Iris pigment epithelial cell (primary cell): ENCODE measurements at places on chromosomes 5 and 9.

DNA sequence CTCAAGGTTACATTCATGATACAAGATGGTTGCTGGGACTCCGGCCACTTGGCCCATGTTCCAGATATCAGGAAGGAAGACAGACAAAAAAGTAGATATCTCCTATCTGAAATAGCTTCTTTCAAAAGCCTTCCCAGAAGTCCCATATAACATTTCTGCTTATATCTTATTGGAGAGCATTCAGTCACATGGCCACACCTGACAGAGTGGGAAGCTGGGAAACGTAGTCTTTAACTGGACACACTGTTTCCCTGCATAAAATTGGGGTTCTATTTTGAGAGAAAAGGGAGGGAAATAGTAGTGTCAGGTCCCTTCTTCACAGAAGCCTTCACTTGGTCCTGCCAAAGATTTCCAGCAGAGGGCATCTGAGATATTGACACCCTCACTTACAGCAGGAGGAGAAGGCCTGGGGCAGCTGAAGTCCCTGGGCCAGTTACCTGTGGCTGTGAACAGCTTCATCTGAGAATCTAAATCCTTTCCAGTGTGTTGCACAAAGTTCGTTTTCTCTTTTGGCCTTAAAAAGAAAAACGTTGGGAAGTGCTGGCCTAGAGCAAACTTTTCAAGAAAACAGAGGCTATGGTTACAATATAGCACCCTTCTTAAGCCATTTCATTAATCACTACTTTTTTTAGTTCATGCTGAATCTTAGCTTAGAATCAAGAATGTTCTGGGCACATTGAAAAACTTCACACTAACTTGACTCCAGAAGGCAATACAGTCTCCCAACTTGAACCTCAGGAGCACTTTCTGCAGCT, 33.5 kb downstream of the SPEF2 start:
- peak; percentile 57 for DNase-seq

DNA sequence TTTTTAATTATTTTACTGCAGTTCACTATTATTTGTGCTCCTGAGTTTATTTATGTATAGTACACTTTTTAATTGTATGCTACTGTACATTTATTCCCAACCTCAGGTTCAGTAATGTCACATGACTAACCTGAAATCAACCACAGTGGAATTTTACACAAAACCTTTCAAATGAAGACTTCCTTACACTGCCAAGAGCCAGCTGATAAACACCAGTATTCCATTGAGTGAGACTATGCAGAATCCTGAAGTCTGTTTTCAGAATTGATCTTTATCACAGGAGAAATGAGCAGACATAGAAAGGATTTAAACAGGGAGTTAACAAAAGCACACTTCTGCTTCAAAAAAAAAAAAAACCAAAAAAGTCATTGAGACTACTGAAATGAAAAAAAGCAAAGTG, 219.5 kb downstream of the PRR16 start:
- DNase-seq = peak; percentile 44

- no peak for DNase-seq
These were observed 138.1 kb downstream of the ARRDC3 start for GRCh38 chr5:91245074-91245452.

- DNase-seq = no peak
These were observed 48.0 kb upstream of the C5orf58 start for GRCh38 chr5:170184737-170185136.

GRCh38 chr5:15103130-15103529, 231.6 kb upstream of the ANKH start:
- DNase-seq = no peak

GRCh38 chr5:131622633-131623032, 12.4 kb downstream of the RAPGEF6 start:
- DNase-seq = peak; percentile 45

DNA sequence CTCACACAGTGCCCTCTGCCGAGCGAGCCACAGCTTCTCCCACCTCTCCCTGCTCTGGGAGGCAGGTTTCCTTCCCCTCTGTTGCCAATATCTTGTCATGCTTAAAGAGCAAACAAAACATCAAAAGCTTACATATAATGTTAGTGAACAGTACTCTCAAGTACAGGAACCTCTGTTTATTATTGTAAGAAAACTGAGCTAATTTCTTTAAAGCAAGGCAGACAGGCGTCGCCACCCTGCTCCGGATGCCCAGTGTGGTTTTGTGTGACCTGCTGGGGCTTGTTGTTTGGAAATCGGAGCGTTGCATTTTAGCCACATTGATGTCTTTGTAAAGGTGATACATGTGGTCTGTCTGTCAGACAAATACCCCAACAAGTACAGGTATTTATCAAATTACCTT, 401.4 kb upstream of the IRX1 start:
- no peak for DNase-seq

DNA sequence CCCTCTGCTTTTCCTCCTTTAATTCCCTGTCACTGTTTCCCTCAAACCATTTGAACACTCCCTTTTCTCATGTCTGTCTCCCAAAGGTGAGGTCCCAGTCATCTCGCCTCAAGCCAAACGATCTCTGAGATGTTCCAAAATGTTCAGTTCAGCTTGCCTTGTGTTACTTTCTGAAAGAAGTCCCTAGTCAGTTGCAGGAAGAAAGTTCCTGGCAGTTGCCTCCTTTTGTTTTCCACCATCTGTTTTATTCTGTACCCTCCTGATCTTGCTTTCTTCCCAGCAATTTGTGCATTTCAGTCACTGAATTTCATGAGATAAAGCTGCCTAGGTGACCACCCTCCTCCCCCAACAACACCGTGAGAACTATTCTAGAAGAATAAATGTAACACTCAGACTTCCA, 277.5 kb downstream of the EPB41L4A start:
- no peak for DNase-seq

- no peak for DNase-seq
These were observed 45.3 kb downstream of the CWC27 start for GRCh38 chr5:64814073-64814472.

DNA sequence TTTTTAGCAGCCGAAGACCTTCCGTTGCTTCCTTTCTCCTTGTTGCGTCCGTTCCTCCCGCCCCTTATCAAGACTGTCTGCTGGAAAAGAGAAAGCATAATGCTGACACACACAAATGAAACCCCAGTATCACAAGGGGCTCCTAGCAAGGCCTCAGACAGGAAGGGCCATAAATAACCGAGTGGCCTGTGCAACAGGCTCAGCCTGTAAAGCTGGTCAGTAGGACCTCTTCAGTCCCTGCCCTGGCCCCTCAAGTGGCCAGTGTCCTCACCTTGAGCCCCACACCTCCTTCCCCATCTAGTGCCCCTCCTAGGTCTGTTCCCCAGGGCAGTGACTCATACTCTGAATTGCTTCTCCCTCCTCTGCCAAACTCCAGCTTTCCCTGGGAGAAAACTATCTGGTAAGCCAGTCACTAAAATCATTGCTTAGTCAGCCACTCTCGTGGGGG, 174.6 kb upstream of the IL12B start:
- peak; percentile 81 for DNase-seq

DNA sequence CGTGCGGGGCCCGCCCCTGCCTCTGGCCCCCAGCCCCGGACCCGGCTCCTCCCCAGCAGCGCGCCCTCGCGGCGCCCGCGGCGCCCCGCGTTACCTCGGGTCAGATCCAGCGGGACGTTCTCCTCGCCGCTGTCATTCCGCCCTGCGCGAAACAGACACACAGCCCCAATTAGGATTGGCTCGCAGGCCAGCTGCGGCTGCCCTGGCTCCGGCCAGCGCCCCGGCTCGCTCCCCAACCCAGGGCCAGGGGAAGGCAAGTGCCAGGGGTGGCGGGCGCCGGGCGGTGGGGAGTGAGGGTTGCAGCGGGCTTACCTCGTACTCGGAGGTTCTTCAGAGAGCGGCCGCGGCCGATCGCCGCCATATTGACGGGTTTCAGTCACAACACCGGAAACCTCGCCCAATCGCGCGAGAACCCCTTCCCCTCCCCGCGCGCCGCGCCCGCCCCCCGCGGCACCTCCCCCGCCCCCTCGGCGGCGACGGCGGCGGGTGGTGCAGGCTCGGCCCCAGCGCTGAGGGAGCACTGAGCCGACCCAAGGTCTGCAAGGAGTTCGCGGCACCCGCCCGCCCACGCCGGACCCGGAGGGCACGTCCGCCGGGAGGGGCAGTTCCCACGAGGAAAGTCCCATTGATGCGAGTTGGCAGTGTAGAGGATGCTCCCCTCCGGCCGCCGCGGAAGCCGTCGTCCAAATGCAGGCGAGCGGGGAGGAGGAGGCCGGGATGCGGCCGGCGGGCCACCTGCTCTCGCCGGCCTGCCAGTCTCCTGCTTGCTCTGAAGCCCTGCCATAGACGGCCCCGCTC, at the start of gene RICTOR:
RICTOR (minus strand) TSS at position 383 of the 798 bp plus-strand sequence; CDS start at position 361, 22 bp downstream.
- peak; percentile 85 for DNase-seq

GRCh38 chr5:104937598-104937997, 1375.0 kb upstream of the NUDT12 start:
- no peak for DNase-seq

DNA sequence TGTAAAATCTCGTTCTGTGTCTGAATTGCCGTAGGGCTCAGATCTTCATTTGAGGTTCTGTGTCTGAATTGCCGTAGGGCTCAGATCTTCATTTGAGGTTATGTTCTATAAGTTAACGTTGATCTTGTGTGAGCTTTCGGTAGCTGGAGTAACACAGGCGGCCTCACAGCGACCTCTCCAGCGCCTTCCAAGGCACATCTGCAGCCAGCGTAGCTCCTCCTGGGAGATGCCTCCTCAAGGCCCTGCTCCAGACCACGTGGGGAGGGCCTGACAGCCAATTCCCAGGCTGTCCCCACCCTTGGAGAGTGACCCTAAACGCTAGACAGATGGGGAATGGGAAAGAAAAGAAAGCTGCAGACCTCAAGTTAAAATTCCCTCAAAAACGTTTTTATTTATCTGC, 8.7 kb upstream of the AHRR start:
- DNase-seq = no peak

- no peak for DNase-seq
These were observed 242.8 kb downstream of the CDH18 start for GRCh38 chr5:19745247-19745646.

GRCh38 chr5:133749331-133749985, 137.1 kb upstream of the FSTL4 start:
- no peak for DNase-seq

GRCh38 chr5:154868702-154869101, 10.3 kb downstream of the CNOT8 start:
- peak; percentile 25 for DNase-seq

DNA sequence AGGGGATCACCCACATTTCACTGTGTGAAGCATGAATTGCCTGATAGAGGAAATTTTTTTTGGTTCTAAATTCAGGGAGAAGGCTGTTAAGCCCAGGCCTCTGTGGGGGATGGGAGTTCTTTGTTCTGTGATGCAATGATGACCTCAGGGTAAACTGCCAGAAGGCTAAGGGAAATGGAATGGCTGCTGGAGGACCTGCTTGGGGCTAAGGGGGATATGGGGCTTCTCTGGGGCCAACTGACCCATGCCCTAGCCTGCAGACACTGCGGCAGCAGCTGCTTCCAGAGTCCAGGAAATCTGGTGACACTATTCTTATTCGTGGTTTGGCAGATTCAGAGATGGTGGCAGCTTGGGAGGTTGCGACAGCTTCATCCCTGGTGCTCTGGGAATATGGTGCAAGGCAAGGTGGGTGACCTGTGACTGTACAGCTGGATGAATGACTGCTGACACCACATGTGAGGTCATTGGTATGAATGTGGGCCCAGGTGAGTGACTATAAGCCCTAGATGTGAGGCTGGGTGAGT, 30.3 kb downstream of the VCP start:
- peak; percentile 47 for DNase-seq

DNA sequence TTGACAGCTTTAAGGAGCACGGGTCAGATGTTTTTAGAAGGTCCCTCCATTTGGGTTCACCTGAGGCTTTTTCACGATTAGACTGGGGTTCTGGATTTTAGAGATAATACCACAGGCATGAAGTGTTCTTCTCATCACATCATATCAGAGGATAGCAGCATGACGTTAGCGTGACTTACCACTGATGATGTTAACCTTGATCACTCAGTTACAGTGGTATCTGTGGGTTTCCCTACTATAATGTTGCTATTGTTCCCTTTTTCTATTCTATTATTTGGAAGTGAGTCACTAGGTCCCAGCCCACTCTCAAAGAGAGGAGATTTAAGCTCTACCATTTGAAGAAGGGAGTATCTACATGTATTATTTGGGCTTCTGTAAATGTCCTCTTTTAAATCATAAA, 300.0 kb downstream of the MAST4 start:
- peak; percentile 12 for DNase-seq

GRCh38 chr5:41181691-41182564, 31.4 kb downstream of the C6 start:
- no peak for DNase-seq

DNA sequence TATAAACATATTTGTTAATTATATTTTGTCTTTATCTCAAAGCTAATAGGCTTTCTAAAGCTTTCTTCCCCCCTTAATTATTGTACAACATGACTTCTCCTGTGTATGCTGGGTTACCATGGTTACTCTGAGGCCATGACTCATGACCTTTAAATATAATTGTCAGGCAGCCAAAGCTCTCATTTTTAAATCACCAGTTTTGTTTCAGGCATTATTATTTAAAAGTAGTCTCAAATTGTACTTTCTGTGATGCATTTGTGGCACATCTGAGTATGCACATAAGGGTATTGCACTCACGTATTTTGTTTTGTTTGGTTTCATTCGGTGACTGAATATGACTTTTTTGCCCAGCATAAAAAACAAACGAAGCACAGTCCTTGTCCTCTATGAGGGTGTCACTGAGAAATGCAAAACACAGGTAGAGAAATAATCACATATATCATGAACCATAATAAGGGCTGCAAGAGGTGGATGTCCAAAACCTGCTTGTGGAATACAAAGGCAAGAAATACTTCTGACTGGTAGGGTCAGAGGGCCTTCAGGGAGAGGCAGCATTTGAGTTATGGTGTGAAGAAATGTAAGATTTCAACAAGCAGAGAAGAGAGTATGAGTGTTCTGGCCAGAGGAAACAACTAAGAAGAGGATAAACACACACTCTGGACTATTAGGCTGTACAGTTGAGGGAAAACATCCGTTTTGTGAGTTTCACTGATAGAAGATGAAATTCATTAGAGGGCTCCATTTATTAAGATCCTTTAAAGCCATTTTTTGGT, 2.1 kb downstream of the CCDC192 start:
- DNase-seq = peak; percentile 87

GRCh38 chr5:111411301-111411700, 101.0 kb downstream of the STARD4 start:
- peak; percentile 30 for DNase-seq

DNA sequence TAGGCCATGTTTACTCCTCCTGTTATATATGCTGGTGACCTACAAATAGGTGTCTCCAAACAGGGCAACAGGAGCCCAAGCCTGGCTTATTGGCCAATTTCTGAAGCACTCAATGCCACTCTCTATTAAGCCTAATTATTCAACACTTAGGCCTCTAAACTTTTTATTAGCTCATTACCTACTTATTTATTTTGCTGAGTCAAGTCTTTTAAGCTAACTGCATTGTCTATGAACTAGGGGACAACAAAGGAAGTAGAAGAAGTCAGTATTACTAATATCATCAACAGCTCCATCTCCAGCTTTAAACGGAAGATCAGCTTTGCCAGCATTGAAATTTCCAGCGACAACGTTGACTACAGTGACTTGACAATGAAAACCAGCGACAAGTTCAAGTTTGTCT, 28.2 kb downstream of the GABRP start:
- no peak for DNase-seq
